ENCODE measurements at places on chromosomes 11 and 22.

DNA sequence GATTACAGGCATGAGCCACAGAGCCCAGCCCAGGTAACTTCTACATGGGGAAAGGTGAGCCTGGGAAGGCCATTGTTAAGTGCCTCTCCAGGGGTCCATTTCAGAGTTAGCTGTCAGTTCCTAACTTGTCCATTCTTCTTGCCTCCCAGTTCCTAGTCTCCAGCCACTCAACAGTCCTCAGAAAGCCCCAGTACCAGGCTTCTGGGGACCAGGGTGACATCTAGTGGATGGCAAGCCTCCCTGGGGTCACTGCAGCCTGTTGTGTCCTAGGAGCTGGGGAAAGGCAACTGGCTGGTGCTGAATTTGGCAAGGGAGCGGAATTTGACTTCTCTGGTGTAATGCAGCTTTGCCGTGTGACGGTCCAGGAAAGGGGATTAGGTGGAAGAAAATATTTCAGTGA lies 2.1 kb downstream of the LGALS12 start:
- DNase-seq = peak; percentile 60

DNA sequence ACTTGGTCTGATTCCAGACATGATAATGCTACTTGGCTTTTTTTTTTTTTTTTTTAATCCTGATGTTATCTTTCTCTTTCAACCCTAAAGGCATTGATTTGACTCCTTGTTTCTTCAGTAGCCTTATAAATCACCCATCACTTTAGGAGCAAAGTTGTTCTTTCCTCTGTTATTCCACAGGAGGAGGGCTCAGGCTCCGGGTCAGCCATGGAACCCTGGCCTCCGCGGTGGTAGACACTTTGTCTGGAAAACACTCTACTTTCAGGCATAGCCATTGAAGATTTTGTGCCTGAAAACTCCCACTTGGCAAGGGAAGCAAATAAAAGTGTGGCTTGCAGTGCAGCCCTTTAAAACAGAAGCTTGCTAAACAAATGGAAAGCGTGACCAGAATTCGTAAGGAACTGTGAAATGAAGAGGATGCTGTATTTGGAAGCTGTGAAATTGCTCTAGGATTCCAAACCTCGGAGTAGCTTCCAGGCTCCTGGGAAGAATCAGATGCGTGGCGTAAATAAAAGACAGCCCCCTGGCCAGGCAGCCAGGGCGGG lies 44.9 kb downstream of the ARHGAP8 start:
- no peak for DNase-seq

DNA sequence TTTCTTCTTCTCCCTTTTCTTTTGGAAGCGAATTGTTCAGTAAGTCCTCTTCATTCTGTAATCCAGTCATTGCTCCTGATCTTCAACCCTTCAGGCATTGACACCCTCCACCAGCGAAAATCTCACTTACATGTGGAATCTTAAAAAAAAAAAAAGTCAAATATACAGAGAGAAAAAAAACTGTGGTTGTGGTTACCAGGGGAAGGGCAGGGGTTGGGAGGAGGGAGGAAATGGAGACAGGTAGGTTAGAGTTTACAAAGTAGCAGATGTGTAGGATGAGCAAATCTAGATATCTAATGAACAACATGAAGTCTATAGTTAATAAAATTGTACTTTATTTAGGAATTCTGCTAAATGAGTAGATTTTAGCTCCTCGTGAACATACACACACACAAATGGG lies 17.7 kb upstream of the TMEM123 start:
- no peak for DNase-seq

DNA sequence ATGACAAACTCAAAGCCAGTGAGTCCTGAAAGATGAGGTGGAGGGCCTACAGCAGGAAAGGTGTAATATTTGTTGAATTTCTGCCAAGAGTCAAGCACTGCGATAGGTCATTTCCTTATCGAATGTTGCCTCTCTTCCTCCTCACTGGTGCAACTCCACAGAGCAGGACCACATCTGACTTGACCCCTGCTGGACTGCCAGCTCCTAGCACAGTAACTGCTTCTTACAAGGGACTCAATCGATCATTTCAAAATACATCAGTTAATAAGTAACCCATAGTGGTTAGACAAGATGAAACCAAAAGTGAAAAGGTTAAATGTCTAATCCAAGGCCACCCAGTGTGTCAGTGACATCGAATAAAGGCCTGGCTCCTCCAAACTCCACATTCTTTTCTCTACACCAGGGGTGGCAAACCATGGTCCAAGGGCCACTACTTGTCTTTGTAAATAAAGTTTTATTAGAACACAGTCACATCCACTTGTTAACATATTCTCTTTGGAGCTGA lies 98.5 kb upstream of the CSNK2A3 start:
- no peak for DNase-seq

DNA sequence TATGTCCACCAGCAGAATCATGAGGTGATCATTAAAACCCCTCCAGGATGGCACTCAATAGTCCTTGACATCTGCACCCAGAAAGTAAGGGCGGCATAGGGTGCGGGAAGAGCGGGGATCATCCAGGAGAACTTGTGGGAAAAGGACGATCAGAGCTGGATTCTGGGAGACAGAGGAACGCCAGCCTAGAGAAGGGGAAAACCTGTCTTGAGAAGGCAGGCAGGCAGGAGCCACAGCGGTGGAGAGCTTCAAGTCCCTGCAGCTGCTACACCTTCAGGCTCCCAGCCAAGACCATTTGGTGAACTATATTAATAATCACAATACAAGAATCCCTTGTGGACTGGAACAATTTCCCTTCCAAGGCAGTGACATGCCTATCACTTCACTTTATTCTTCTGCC lies 134.3 kb downstream of the BUD13 start:
- no peak for DNase-seq

DNA sequence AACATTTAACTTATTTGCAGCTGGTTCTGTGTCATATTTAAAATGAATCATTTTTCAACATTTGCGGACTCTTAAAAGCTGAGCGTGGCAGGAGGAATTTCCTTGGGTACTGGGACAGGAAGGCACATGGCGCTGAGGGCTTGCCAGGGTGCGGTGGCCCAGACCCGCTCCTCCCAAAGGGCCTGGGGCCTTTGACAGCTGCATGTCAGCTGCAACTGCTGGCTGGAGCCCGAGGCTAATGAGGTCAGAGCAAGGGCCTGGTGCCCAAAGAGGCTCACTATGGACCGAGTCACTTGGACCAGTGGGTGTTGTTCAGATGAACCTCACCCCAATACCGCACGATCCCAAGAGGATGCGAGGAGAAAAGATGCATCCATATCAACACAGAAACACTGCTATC lies 326.9 kb downstream of the CTTN start:
- DNase-seq = no peak

GRCh38 chr11:72001834-72002591 lies 3.3 kb downstream of the IL18BP start:
- no peak for DNase-seq

DNA sequence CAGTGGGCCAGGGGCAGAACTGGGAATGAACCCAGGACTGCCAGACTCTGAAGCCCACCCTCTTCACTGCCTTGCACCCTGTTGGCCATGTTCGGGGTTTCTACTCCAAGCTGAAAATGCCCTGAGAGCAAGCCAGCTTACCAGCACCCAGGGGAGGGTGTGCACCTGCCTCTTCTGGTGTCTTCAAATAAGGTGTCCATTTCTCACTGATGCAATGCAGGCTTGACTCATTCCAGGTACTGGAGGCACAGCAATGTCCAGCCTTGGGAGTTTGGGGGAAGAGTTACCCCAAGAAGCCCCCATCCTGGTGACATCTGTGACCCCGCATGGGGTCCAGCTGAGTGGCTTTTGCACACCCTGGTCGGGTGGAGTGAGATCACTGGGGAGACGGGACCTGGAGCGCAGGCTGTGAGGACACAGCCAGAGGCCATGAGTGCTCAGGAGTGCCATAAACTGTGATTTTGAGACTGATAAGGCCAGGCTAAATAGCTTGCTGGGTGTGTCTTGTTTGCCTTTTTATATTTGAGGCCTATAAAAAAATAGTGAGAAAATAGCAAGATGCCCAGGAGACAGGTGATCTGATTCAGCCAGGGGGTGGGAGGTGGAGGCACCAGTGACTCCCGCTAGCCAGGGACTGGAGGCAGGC lies 4.6 kb upstream of the CERK start:
- no peak for DNase-seq

DNA sequence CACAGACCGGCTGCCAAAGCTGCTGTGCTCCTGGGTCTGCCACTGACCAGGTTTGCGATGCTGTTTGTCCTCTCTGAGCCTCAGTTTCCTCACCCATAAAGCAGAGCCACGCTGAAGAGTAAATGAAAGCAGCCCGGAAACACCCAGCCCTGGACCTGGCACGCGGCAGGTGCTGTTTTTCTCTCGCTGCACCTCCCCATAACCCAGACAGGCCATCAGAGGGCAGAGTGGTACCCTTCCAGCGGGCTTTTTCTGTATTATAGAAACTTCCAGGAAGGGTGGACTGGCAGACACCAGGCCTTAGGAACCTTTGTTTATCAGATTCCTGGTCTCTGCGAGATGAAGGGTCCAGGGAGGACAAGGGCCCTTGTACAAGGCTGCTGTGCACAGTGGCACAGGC lies 17.9 kb upstream of the FGF19 start:
- DNase-seq = no peak

GRCh38 chr11:77040401-77040777 lies 6.2 kb downstream of the B3GNT6 start:
- DNase-seq = peak; percentile 10

DNA sequence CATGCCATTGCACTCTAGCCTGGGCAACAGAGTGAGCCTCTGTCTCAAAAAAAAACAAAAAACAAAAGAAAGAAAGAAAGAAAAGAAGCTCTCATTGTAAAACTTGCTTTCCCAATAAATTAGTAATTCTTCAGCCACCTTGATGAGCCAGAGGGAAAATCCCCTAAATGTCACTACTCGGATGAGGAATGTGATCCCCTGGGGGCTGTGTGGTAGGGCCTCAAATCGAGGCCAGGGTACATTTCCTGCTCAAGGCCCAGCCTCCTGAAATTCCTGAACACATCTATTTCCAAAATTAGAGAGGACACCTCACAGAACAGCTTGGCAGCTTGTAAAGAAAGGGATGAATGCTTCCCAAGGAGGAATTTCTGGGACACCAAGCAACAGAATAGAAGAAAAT lies 147.1 kb upstream of the SESN3 start:
- DNase-seq = no peak

DNA sequence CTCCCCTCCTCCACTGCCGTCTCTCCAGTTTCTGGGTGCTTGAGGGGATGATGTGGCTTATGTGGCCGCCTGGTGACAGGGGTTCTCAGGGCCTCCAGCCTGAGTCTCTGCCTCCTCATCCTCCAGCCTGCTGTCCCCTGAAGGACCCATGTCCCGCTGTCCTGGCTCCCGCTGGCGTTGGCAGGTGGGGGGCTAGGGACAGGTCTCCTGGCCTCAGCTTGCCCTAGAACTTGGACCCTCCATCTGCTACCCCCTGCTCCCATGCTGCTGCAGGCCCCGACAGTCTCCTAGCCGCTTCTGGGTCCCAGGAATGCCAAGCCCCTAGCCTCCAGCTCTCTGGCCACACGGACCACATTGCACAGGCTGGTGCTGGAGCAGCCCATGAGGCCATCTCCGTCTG lies 13.9 kb upstream of the CELSR1 start:
- no peak for DNase-seq

- no peak for DNase-seq
These were observed 26.8 kb downstream of the TPBGL start for GRCh38 chr11:75267171-75267970.

GRCh38 chr22:44870021-44870420 lies 117.6 kb downstream of the ARHGAP8 start:
- peak; percentile 92 for DNase-seq

- no peak for DNase-seq
These were observed 70.7 kb downstream of the PAK1 start for GRCh38 chr11:77403211-77403610.

DNA sequence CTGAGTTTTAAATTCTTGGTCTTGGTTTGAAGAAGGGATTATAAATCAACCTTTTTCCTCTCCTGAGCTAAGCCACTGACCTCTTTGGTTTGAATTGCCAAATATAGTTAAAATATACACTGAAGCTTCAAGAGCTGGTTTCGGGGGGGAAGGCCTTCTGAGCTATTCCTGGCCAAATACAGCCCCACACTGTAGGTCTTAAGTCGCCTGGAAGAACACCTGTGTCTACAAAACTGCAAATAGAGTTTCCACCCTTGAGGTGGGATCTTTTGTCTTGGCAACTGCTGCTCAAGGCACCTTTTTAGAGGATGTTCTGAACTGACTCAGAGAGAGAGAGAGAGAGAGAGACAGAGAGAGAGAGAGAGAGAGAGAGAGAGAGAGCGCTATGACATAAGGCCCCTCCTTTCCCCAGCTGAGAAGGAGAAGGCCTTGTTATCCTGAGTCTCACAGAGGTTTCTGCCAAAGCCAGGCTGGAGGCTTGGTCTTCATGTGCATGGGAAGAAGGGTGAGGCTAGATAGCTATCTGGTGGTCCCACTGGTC lies 5.5 kb downstream of the ADM start:
- DNase-seq = no peak

DNA sequence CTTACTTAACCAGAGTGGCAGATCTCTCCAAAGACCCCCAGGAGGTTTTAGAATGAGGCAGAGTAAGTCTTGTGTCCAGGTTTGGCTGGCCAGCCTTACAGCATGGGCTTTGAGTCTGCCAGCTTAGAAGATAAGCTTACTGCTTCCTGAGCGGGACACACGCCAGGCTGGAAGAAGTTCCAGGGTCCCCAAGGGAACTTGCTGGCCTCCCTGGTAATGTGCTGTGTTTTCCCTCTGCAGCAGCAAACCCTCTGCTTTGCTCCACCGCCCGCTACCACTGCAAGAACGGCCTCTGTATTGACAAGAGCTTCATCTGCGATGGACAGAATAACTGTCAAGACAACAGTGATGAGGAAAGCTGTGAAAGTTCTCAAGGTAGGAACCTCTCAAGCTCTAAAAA lies 154.2 kb downstream of the LDLRAD3 start:
- no peak for DNase-seq

- no peak for DNase-seq
These were observed 906 bp upstream of the NAA40 start for GRCh38 chr11:63937713-63938478.

DNA sequence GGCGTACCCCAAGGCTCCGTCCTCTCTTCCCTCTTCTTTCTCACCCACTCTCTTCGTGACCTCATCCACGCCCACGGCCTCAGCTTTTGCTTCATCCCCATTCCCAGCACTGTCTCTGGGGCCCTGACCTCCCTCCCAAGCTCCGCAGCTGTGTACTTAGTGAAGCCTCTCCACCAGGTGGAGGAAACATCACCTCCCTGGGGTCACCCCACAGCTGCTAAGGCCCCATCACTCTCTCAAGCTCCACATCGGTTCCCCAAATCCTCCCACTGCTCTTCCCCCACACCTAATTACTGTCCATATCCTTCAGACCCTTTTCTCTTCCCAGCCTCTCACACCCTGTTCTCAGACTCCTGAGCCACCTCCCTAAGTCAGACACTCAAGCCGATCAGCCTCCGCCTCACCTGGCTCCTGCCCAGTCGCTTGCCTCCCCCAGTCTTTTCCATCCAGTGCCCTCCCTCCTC lies 7.9 kb upstream of the SYT7 start:
- DNase-seq = no peak

- DNase-seq = no peak
These were observed 53.1 kb downstream of the TBC1D22A start for GRCh38 chr22:46815559-46815895.

GRCh38 chr11:8956860-8957259 lies 7.4 kb downstream of the TMEM9B start:
- DNase-seq = no peak
